Pancreas (tissue), 10 donors: ENCODE measurements at places on chromosomes 11 and 22. TPM values are rescaled to one million over a fixed set of nuclear protein-coding genes. Genes with fewer than 3 reads are reported as not detected.

DNA sequence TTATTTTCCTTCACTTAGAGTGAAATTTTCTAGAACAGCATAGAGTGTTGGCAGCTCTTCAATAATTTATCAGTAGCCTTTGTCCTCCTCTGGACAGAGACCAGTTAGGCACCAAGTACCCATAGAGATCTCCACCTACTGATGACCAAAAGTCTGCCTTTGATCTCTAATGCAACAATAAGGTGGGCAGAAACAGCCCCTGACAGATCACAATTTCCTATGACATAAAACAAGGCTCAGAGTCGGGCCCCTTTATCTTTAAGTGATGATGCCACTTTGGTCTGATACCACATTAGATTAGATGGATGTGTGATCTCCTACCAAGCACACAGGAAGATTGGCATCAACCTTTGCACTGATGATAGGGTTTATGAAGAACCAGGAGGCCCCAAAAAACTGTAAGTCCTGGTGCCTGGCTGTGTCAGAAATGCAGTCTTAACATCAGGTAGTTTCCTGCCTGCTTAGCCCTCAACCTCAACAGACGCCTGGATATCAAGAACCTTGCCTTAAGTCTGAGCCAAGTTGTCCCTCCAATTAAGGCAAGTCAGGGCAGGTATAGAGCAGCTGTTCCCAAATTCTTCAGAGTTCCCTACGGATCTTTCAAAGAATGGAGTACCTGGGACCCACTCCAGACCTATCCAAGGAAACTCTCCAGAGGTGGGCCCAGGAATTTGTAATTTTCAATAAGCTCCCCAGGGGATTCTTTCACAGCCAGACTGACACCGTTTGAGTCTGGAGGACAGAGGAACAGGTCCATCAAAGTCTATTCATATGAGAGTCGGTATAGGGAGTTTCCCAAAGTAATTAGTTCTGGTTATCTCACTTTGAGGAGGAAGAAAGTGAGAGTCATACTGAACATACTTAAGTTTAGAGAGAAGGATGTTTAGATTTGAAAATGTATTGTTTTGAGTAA, 30.6 kb upstream of the TMPRSS4 start:
- no peak overlapping the region for H3K4me3 ChIP-seq
- no peak overlapping the region for H3K27ac ChIP-seq
- DNase-seq = no peak
- H3K4me1 ChIP-seq = peaks cover 6% of the 10 kb centered on the region
- no peaks in the 10 kb centered on the region for H3K27me3 ChIP-seq
- no peaks in the 10 kb centered on the region for H3K36me3 ChIP-seq

- peak overlapping the region; percentile 86 for H3K27ac ChIP-seq
- no peaks in the 10 kb centered on the region for H3K36me3 ChIP-seq
- DNase-seq = peak; percentile 97
- no peaks in the 10 kb centered on the region for H3K27me3 ChIP-seq
- peak overlapping the region; percentile 15 for H3K4me3 ChIP-seq
Measured at GRCh38 chr11:117833401-117833891, 8.9 kb upstream of the FXYD2 start.

GRCh38 chr22:19843107-19843856, 11.4 kb downstream of the GNB1L start:
- H3K27ac ChIP-seq = no peak overlapping the region
- H3K4me1 ChIP-seq = no peaks in the 10 kb centered on the region
- no peaks in the 10 kb centered on the region for H3K27me3 ChIP-seq
- no peaks in the 10 kb centered on the region for H3K36me3 ChIP-seq

GRCh38 chr11:17388609-17389210, at the start of gene KCNJ11:
Gene KCNJ11 (minus strand): TSS chr11:17388659. CDS start chr11:17388091, 568 bp downstream.
- peaks cover 6% of the 10 kb centered on the region for H3K4me1 ChIP-seq
- no peaks in the 10 kb centered on the region for H3K27me3 ChIP-seq
- no peaks in the 10 kb centered on the region for H3K36me3 ChIP-seq
- no peak for DNase-seq

DNA sequence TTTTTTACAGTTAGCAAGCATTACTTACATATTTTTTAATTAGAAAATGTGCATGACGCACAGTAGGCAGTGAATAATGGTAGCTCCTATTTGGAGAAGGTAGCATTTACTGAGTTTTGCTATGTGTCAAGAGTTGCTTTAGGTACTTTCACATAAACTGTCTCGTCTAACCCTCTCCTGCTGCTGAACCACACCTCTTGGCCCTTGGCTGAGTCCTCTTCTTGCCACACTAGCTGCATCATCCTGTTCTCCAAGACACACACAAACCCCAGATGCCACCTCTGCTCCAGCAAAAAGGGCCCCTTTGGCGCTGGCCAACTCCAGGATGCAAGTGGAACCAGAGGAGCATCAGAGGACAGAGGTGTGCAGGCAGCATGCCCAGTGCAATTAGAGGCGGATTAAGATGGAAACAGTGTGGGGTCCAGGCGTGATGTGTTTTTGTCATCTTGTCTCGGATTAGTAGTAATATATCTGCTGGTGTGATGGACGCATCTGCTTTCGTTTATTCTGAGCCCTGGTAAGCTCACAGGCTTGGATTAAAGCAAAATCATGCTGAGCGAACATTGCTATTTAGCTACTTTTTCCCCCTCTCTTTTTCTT, 367.0 kb upstream of the CADM1 start:
- H3K27ac ChIP-seq = no peak overlapping the region
- no peak overlapping the region for H3K4me3 ChIP-seq
- no peak for DNase-seq
- H3K4me1 ChIP-seq = no peaks in the 10 kb centered on the region
- H3K27me3 ChIP-seq = no peaks in the 10 kb centered on the region

MUC2 gene
- total RNA-seq = 0.03 TPM

DNA sequence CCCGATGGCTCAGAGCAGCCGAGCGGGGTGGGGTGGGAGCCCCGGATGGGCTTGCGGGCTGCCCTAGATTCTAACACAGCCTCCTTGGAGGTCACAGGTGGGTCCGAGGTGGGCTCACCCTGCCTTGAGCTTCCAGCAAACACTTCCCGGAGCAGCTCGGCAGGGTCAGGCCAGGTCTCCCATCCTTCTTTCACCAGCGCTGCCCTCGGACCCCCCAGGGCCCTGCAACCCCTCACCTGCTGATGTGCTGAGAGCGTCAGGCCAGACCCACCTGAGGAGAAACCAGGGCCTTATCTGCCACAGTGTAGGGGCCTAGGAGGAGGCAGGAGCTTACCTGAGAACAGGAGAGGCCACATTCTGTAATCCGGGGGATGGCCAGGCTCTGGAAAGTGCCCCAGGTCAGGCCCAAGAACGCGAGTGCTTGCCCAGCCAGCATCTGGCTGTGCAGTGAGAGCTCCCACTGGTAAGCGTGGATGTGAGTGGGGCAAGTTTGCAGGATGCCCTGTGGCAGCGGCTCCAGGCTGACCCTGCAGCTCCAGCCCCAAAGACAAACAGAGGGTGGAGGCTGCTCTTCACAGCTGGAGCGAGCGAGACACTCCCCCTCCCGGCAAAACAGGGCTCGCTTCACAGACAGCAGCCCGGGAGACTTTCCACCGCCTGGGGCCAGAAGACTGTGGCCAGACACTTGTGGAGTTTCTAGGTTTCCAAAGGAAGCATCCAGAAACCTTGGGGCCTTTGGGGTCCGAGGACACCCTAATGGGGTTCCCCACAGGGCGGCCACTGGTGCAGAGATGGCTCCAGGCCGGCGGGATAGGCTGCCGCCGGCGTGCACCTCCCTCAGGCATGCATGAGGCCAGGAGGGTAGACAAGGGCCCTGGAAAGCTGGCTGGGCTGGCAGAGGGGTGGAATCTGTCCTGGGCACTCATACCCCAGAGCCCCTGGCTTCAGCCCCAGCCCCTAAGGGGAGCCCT, at the start of gene IL17REL:
Gene IL17REL (minus strand): TSS at position 555 of the 971 bp plus-strand sequence. CDS start 119 bp downstream, at position 436.
- H3K4me1 ChIP-seq = no peaks in the 10 kb centered on the region
- H3K27me3 ChIP-seq = peaks cover 17% of the 10 kb centered on the region
- DNase-seq = no peak
- no peak within 1 kb of the TSS for H3K27ac ChIP-seq
- H3K36me3 ChIP-seq = no peaks in the 10 kb centered on the region

DNA sequence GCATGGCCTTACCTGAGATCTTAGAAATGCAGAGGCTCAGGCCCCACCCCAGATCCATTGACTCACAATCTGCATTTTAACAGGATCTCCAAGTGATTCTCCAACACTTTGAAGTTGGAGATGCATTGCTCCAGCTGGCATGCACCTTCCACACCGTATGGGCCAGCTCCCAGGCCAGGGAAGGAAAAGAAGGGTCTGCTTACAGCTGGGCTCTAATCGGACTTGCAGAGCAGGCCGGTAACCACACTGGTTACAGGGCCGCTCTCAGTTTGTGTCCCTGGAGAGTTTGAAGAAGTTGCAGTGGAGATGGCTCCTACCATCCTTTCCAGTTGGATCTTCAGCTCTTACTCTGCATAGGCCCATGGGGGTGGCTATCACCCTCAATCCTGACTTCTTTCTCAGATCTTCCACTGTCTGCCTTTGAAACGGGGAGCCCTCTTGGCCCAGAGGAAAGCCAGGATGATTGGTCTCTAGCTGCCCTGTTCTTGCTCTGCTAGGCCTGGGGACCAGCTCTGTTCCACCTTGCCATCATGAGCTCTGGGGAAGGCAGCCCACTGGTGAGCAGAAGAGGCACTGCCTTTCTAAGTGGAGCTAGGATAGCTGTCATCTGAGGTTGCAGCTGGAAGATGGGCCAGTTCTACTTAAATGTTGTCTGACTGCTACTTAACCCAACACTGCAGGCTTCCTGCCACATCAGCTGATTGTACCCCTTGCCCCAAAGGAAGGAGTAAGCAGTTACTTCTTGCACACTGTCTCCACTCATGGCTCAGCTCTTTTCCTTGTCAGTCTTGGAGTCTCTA, 105.6 kb upstream of the NAV2 start:
- DNase-seq = no peak
- H3K36me3 ChIP-seq = no peaks in the 10 kb centered on the region
- H3K27me3 ChIP-seq = no peaks in the 10 kb centered on the region
- H3K4me1 ChIP-seq = no peaks in the 10 kb centered on the region
- H3K27ac ChIP-seq = no peak overlapping the region

- no peaks in the 10 kb centered on the region for H3K27me3 ChIP-seq
- no peak overlapping the region for H3K4me3 ChIP-seq
- H3K36me3 ChIP-seq = no peaks in the 10 kb centered on the region
- no peaks in the 10 kb centered on the region for H3K4me1 ChIP-seq
- H3K27ac ChIP-seq = no peak overlapping the region
Measured at GRCh38 chr11:113614097-113614496, 92.0 kb downstream of the TMPRSS5 start.

MIAT gene
- total RNA-seq = 0.78 TPM

- no peaks in the 10 kb centered on the region for H3K4me1 ChIP-seq
- H3K27ac ChIP-seq = no peak overlapping the region
- H3K27me3 ChIP-seq = no peaks in the 10 kb centered on the region
- no peak overlapping the region for H3K4me3 ChIP-seq
- DNase-seq = no peak
Measured at GRCh38 chr22:43625242-43625641, 186.9 kb downstream of the EFCAB6 start.

GRCh38 chr11:92675810-92676209, 293.6 kb upstream of the MTNR1B start:
- H3K27ac ChIP-seq = no peak overlapping the region
- no peaks in the 10 kb centered on the region for H3K27me3 ChIP-seq
- DNase-seq = no peak
- H3K4me1 ChIP-seq = no peaks in the 10 kb centered on the region
- no peak overlapping the region for H3K4me3 ChIP-seq

- no peaks in the 10 kb centered on the region for H3K27me3 ChIP-seq
- no peak for DNase-seq
- peaks cover under 1% of the 10 kb centered on the region for H3K36me3 ChIP-seq
- H3K27ac ChIP-seq = no peak overlapping the region
- H3K4me3 ChIP-seq = no peak overlapping the region
- H3K4me1 ChIP-seq = no peaks in the 10 kb centered on the region
Measured at GRCh38 chr11:106014620-106015019, 7.4 kb downstream of the MSANTD4 start.

PHLDB1 gene
- 35.1 TPM for total RNA-seq

DNA sequence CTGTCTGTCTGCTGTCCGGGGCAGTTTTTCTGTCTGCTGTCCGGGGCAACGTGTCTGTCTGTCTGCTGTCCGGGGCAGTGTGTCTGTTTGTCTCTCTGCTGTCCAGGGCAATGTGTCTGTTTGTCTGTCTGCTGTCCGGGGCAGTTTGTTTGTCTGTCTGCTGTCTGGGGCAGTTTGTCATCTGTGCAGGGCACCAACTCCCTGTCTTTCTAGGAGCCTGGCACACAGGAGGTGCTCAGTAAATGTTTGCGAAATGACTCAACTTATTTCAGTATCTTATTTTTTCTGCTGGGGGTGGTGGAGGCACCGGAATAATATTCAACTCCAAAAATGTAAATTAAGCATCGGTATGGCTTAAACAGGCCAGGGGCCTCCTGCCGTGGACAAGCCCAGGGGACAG, 12.0 kb upstream of the TTLL12 start:
- DNase-seq = no peak
- H3K4me1 ChIP-seq = no peaks in the 10 kb centered on the region
- no peaks in the 10 kb centered on the region for H3K27me3 ChIP-seq
- H3K4me3 ChIP-seq = no peak overlapping the region
- no peak overlapping the region for H3K27ac ChIP-seq

DNA sequence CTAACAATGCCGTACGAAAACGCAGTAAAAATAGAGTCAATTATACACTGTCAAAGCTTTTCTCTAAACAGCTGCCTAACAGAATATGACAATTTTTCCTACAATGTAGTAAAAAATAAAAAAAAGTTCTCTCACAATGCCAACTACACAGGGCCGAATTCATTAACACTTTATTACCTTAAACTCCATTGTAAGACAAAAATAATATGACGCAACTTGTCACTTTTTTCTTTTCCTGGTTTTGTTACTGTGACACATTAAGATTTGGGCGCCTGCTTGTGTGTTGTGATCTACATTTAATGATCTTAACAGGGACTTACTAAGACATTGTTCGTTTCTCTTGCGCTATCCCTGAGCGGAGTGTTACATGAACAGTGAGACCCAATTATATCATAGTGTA, 204.1 kb downstream of the INSC start:
- H3K36me3 ChIP-seq = no peaks in the 10 kb centered on the region
- H3K4me3 ChIP-seq = no peak overlapping the region
- no peaks in the 10 kb centered on the region for H3K27me3 ChIP-seq
- H3K4me1 ChIP-seq = no peaks in the 10 kb centered on the region
- DNase-seq = no peak

GRCh38 chr11:94106716-94107115, 21.9 kb upstream of the PANX1 start:
- H3K27me3 ChIP-seq = no peaks in the 10 kb centered on the region
- no peaks in the 10 kb centered on the region for H3K36me3 ChIP-seq
- H3K4me3 ChIP-seq = no peak overlapping the region
- no peaks in the 10 kb centered on the region for H3K4me1 ChIP-seq

MPPED1 gene
- not detected for total RNA-seq

KLHL35 gene
- total RNA-seq = 3.1 TPM

DNA sequence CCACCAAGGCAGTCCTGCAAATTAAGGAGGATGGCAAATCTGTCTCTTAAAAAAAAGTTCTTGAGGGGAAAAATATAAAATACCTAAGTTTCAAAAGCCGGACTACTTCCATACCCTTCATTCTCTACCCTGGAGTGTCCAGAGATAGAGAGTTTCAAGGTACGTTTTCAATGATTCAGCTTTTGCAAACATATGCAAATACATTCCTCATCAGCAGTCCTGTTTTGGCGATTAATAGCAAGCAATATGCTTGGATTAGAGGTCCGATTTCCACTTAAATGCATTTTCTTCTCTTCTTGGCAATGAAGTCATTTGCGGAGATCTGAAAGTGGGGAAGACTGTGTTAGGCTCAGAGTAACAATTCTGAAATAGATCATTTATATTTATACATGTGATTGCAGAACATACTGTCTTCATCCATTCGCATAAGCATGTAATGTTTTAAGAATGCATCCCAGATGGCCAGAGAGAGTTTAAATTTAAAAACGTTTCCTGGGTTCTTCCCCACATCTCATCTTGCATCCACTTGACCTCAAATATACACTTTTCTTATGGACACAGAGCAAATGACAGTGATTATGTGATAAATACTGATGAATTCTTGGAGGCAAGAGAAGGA, 13.8 kb upstream of the TFIP11 start:
- no peaks in the 10 kb centered on the region for H3K36me3 ChIP-seq
- DNase-seq = no peak
- peak overlapping the region; percentile 78 for H3K27ac ChIP-seq
- H3K4me1 ChIP-seq = peaks cover 2% of the 10 kb centered on the region
